GM12891 (cell line): ENCODE measurements at places on chromosomes 12 and 14.
A peak's percentile ranks its signal among the peaks of the same experiment; 100 is the strongest.

DNA sequence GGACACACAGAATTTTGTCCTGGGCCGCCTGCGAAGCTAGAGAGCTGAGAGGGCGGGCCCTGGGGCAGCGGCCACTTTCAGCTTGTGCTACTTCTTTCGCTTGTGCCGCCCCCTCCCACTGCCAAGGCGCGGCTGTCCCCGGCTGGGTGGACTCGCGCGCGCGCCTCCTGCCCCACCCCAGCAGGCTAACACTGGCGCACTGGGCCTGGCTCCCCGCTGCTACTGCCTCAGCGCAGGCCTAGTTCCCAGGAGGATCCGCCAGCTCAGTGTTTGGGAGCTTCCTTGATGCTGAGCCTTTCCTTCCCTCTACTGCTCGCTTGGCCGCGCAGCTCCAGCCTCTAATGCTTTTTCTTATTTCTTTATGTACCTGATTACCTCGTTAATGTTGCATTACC lies 27.4 kb upstream of the METAP2 start:
- DNase-seq = no peak

DNA sequence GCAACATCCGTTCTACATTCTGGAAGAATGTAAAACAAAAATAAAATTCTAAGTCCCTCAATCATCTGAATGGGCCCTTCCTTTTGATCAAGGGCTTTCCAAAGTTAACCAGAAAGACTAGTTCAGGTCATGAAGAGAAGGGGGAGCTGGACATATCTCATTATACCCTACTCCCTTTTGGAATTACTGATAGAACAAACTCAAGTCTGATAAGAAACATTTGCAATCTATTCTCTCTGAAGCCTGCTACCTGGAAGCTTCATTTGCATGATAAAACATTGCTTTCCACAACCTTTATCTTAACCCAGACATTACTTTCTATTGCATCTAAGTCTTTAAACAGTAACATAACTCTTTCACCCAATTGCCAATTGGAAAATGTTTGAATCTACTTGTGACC lies 8.3 kb upstream of the ACSM4 start:
- no peak for DNase-seq

DNA sequence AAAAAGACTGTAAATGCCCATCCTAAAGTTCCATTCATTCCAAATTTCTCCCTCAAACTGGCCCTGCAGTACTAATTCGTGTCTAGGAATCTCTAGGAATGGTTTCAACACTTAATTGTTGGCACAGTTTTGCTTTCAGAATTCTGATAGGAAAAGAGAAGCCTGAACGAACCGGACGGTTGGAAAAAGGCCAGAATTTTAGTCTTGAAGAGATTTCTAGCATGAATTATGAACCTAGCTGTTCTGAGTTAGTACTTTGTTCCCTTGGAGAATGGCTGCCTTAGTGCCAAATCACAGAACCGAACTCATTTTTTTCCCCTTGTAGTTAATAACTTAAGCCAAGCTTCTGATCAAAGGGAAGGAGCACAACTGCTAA lies 262.6 kb downstream of the ADAMTS20 start:
- no peak for DNase-seq

- DNase-seq = no peak
These were observed 70.9 kb upstream of the ZFP36L1 start for GRCh38 chr14:68863610-68864360.

GRCh38 chr14:37278636-37279538 lies 81.2 kb downstream of the MIPOL1 start:
- DNase-seq = no peak

- no peak for DNase-seq
These were observed 38.0 kb downstream of the CHGA start for GRCh38 chr14:92960706-92961566.

DNA sequence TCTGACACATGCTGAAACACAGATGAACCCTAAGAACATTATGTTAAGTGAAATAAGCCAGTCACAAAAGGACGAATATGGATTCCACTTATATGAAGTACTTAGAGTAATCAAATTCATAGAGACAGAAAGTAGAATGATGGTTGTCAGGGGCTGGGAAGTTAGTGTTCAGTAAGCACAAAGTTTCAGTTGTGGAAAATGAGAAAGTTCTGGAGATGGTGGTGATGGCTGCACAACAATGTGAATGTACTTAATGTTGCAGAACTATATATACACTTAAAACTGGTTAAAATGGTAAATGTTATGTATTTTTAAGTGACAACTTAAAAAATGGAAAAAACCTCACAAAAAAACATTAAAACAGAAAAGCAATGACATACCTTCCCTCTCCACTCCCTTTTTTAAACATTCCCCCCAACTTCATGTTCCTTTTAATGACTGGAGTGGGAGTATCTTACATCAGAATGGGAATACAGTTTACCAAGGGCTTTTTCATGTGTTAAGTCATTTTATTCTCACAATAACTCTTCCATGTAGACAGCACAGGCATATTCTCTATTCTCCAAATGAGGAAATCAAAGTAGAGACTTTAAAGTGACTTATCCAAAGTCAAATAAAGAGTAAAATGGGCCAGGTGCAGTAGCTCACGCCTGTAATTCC lies 24.0 kb downstream of the BTBD7 start:
- DNase-seq = no peak

GRCh38 chr12:117322428-117322827 lies 39.0 kb downstream of the NOS1 start:
- no peak for DNase-seq

DNA sequence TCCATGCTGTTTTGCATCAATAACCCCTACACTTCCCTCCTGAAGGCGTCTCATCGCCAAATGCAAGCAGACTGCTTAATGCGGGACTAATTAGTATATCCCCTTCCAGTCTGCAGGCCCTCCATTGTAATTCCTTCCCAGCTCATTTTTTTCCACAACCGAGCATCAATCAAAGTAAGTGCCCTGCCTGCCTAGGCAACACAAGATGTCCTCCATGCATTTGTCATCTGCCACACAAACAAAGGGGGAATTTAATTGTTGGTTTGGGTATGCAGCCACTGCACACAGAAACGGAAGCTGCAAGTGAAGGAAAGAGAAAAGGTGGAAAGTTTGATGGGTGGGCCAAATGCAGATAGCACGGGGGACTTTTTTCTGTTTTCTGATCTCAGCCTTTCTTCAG lies 168.0 kb downstream of the EGLN3 start:
- DNase-seq = no peak

GRCh38 chr14:34300882-34301734 lies 160.9 kb downstream of the SPTSSA start:
- peak; percentile 30 for DNase-seq

DNA sequence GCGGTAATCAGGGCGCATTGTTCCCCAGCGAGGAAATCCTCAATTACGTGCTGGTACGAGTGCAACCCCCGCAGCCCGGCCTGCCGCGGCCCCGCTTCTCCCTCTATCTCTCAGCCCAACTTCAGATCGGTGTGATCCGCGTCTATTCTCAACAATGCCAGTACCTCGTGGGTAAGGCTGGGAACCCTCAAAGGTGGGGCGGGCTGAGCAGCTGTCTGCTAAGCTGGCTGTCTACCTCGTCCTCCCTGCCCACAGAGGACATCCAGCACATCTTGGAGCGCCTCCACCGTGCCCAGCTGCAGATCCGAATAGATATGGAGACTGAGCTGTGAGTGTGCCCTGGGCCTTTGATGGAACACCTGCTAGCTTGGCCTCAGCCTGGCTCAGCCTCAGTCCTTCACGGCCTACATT lies 996 bp downstream of the REC8 start:
- no peak for DNase-seq

GRCh38 chr12:58850826-58851225 lies 69.5 kb downstream of the LRIG3 start:
- DNase-seq = no peak

DNA sequence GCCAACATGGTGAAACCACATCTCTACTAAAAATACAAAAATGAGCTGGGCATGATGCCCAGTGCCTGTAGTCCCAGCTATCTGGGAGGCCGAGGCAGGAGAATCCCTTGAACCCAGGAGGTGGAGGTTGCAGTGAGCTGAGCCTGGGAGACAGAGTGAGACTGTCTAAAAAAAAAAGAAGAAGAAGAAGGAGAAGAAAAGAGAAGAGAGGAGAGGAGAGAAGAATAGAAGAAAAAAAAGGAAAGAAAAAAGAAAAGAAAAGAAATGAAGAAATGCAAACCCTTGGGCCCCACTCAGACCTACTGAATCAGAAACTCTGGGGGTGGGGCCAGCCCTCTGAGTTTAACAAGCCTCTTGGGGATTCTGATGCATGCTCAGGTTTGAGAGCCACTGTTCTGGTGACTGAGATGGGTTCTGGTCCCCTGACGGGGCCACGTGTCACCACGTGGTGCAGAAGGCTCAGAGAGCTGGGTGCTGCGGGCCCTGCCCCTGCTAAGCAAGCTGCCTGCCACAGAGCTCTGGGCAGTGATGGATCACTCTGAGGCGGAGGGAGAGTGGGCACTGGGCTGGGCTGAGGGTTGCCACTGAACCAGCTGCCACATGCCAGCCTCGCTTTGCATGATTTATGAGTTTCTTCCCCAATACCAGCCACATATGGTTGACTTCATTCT lies 37.5 kb downstream of the ERH start:
- no peak for DNase-seq

GRCh38 chr14:34701808-34702207 lies 12.6 kb downstream of the CFL2 start:
- DNase-seq = no peak

GRCh38 chr12:29655861-29656260 lies 127.9 kb downstream of the TMTC1 start:
- no peak for DNase-seq

DNA sequence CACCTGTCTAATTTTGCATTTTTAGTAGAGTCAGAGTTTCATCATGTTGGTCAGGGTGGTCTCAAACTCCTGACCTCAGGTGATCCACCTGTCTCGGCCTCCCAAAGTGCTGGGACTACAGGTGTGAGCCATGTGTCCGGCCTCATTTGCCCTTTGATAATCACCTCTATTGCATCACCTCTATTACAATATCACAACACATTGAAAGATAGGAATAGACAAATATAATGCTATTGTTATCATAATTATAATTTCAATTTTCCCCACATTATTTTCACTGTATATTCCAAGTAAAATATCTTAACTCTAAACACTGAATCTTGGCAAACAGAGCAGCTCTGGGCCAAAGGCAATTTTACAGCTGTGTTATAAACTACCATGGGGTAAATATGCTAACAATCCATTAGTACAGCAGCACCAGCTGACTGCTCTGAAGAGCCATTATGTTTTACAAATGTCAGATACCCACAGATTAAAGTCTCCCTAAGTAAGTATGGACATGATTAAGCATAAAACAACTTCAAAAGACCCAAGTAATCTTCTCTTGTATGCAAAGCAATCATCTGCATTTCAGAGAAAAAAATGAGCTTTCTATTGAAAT lies 173.2 kb downstream of the MED13L start:
- no peak for DNase-seq

GRCh38 chr14:101719045-101719645 lies 42.4 kb upstream of the PPP2R5C start:
- DNase-seq = no peak

DNA sequence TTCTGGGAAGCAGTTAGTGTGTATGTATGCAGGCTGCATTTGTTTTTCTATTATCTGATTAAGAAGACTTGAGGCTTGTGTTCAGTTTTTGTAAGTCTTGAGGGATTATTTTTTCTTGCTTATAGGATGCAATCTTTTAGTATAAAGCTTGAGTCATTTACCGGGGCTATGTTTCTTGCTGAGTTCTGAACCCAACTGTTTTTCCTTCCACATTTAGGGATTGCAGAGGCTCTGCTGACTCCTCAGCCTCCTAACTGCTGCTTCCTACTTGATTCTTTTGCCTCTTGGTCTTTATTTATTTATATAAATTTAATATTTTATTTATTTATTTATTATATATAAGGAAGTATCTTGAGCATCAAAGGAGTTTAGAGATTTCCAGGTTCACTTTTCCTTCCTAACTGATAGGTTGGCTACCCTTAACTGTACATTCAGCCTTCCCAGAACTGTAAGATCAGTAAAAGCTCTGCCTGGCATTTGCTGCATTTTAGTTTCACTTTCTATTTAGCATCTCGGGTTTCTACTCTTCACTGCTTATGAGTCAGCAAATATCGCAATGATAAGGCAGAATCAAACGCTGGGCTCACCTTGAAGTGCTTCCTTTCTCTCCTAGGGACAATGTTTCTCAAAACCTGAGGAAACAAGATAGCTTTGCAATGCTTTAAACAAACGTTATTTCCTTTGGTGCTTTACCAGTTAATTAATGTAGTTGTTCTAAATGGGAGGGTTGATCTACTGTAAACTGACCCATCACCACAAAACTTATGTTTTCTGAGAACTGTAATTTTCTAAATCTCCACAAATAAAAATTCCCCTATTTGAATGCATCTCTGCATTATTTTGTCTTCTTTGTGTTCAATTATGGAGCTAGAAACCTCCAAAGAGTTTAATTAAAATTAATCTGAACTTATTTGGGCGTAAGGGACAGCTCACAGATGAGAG lies 1183.7 kb upstream of the TMEM132C start:
- DNase-seq = peak; percentile 19

DNA sequence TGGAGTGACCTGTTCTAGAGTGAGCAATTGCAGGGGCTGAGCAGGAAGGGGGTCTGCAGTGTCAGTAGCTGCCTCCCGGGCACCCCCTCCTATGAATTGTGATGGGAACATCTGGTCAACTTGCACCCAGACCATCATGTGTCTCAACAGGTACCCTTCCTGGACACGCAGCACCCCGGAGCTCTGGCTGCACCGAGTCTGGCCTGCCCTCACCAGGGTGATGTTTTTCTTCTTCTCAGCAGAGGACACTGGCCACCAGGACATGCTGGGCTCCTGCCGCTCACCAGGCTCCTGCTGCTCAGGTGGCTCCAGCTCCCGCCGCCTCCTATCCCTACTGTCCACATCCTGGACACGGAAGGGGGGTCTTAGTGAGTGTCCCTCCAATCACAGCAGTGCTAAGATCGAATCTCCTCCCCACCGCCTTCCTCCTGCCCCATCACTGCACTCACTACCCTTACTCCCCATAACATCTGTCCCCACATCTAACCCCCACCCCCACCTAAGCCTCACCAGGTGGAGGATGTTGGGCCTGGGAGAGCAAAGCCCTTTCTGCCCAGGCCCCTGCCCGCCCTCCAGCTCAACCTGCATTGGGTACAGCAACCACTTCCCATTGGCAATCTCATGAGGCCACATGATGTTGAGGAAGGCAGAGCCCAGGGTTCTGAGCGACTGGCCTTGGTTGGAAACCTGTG lies 14.9 kb downstream of the ITGA7 start:
- no peak for DNase-seq

DNA sequence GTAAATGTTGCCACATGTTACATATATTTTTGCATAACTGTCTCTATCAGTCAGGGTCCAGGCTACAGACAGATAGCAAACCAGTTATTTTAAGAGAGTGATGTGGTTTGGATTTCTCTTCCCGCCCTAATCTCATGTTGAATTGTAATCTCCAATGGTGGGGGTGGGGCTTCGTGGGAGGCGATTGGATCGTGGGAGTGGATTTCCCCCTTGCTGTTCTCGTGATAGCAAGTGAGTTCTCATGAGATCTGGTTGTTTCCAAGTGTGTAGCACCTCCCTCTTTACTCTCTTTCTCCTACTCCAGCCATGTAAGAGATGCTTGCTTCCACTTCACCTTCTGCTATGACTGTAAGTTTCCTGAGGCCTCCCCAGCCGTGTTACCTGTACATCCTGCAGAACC lies 704.2 kb upstream of the TBX3 start:
- no peak for DNase-seq
